ENCODE measurements at places on chromosomes 2 and 18.

DNA sequence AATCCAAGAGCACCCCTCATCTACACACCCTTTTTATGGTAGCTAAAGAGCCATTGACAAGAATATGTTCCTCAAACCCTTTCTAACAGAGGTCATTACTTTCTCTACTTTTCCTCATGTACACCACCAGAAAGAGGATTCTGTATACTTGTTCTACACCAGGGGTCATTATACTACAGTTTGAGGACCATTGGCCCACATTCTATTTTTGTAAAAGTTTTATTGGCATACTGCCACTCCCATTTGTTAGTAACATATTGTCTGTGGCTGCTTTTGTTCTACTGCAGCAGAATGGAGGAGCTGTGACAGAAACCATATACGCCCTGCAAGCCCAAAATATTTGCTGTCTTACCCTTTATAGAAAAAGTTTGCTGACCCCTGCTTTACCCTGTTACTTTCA, 14.3 kb downstream of the HTR2B start:
- no peak for DNase-seq

DNA sequence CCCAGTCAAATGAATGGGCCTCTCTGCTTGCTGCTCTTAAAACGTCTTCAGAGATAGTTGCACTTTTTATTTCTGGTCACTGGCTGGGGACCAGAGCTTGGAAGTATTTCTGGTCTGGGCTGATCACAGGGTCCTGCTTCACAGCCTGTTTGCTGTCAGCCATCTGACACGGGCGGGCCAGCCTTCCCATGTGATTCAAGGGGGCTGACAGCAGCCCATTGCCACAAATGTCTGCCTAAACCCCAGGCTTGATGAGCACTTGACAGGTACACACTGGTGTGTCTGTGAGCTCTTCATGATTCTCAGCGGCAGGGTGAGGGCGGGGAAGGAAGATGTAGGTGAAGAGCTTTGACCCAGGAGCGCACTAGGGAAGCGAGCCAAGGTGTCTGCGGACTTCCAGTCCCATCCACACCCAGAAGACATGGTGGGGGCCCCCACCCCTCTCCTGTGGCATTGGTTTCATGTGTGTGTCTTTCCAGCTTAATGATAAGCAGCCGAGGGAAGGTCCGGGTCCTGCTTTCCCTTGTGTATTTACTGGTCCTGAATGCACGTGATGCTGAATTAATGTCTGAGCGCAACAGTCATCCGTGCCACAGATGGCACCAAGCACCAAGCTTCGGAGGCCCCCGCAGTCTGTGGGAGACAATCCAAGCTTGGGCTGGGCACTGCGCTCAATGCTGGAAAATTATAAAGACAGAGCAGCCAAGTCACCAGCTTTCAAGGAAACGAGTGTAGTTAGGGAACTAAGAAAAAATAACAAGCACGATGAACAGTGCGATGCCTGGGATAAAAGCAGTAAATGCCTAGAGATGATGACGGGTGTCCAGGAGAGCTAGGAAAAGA, 73.3 kb downstream of the SH3BP4 start:
- DNase-seq, result no peak

GRCh38 chr2:230327418-230328154, 593 bp downstream of the SP140L start:
- peak; percentile 57 for DNase-seq

- DNase-seq, result peak; percentile 57
These were observed 25.9 kb downstream of the MLPH start for GRCh38 chr2:237512774-237513466.

GRCh38 chr2:128103407-128103806, 12.4 kb downstream of the UGGT1 start:
- no peak for DNase-seq

All from NCI-H774 (cell line).